ENCODE measurements at places on chromosomes 7 and 10.
A peak's percentile ranks its signal among the peaks of the same experiment; 100 is the strongest.

- no peak for DNase-seq
Measured at GRCh38 chr10:129046065-129046681, 420.9 kb upstream of the MGMT start.

GRCh38 chr10:4807761-4808507 is 18.1 kb upstream of the AKR1E2 start:
- DNase-seq: no peak

GRCh38 chr7:75937958-75938786 is 23.2 kb downstream of the POR start:
- peak; percentile 81 for DNase-seq

DNA sequence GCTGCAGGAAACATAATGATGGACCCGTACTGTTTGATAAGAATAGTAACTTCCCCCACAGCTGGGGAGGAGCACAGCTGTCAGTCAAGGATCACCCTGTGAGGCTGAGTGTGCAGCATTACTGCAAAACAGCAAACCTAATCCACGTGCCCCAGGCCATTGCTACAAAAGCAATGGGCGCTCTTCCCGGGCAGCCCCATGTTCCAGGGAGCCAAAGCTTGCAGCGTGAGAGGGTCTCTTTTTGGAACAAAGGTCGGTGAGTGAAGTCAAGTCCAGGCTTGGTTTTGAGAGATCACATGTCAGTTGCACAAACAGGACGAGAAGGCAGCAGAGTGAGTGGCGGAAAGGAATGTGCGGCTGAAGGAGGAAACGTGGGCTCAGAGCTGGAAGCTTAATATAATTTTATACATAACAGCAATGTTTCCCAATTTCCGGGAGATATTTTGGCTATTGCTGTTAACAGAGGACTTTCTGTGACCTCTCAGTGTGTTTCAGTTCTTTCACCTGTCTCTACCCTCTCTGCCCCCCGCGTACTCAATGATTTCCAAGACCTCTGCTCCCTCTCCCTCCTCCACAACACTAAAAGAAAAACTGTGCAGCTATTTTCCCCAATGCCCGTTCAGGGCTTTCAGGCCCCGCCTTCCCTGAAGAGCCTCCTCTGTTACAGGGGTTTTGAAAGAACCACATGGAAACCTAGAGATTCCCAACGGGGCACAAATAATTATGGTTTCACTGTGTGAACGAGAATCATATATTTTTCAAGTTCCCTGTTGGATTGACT is 128.9 kb downstream of the MTPAP start:
- no peak for DNase-seq

DNA sequence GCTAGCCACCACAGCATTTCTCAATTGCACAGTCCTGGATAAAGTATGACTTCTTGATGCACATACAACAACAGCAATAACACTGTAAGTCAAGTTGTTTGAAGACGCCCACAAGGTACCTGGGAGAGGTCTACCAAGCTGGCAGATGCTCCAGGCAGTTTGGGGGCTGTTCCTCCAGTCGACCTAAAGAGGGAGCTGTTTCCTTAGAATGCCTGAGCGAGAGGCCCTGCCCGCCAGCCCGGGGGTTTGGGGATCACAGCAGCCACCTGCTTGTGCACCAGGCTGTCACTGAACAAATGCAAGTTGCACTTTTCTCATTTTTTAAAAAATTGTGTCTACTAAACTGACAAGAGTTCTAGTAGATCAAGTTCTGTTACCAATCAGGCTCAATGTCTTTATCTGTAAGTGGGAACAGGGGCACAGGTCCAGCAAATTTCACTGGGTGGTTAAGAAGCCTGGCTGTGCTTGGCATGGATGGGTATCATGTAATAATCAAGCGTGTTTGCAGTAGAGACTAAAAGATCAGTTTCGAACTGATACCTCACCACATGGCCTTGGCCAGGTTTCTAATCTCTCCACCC is 193.8 kb upstream of the ADO start:
- peak; percentile 44 for DNase-seq

DNA sequence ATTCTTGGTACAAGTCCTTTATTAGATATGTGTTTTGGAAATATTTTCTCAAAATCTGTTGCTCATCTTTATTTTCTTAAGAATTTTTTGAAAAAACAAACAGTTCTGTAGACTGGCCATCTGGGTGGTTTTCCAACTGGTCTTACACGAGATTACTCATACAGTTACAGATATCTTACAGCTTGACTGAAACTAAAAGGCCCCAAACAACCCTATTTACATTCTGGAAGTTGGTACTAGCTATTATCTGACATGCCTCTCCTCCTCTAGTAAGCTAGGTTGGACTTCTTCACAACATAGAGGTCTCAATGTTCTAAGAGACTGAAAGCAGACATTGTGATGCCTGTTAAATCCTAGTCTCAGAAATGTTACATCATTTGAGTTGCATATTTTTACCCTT is 52.0 kb downstream of the ZNF22 start:
- DNase-seq: no peak

- no peak for DNase-seq
Measured at GRCh38 chr10:78851647-78852046, 217.1 kb upstream of the ZMIZ1 start.

DNA sequence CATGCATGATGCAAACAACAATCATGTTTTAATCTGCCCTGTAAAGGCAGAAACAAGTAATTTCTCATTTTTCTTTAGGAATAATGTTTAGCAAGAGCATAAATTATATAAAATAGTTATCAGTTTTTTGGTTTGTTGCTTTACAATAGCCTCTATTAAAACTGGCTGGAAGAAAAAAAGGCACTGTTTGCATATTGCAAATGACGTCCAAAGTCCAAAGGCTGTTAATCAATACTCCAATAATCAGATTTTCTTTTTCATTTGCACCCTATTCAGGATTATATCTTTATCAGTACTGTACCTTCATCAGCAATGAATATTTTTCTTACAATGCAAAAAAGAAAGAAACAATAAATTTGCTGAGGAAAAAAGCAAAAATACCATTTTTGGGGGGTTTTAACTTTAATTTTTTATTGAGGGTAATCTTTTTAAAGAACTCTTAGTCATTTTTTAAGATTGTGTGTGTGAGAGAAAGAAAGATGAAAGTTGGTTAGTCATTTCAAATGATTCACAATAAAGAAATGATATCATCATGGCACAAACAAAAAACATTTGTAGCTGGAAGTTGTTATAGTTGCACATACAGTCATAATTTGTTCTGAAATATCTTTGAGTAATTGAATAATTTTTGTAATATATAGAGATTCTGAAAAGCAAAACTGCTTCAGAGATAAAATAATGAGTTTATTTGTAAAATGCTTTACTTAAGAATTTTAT is 44.4 kb upstream of the AKR1C2 start:
- DNase-seq: no peak

GRCh38 chr7:37385787-37386186 is 62.9 kb downstream of the ELMO1 start:
- DNase-seq: no peak

DNA sequence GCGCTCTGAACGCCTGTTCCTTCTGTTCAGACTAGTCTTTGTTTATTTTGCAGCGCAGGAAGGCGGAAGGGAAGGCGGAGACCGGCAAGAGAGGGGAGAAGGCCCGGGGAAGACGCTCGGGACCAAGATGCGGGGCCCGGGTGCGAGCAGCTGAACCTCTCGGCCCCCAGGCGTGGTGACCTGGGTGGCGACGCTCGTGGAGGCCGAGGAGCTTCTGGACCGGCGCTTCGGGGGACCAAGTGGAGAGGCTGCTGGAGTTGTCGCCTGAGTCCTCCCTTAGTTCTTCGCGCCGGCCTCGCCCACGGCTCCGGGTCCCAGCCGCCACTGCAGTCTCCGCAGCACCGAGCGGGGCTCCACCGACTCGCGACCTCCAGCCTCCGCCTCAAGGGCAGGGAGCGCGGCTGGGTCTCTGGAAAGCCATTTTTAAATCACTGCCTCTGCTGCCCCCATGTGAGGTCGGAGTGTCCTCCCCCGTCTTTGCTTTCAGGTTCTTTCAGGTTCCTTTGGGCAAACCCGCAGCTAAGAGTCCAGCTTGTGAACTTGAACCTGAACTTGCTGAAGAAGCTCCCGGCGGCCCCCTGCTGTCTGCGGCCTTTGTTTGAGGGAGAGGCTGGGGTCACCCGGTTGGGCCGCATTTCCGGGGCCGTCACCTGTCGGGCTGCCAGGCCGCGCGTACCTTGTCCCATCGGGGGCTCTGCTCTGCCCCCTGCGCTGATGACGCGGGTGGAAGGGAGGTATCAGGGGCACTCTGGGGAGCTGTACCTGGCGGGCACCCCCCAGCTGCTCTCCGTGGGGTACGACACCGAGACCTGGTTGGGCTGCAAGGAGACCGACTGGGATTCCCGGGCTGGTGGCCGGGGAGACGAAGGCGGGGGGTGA is 136.0 kb downstream of the KIF20B start:
- no peak for DNase-seq

DNA sequence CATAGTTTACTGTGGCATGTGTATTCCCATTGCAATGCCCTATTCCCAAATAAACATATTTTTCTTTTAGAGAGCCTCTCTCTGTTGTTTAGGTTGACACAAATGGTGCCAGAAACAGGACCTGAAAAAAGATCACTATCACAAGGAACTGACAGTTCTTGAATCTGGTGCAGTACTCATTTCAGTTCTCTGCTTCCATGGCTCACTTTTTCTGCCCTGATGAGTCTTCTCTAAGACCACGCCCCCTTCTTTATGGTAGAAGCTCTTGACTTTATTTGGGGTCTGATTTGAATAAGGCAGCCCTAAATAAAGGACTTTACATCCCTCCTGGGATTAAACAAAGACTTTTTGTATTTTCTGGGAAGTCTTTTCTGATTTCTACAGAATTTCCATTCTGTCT is 3.5 kb upstream of the CCDC126 start:
- no peak for DNase-seq

DNA sequence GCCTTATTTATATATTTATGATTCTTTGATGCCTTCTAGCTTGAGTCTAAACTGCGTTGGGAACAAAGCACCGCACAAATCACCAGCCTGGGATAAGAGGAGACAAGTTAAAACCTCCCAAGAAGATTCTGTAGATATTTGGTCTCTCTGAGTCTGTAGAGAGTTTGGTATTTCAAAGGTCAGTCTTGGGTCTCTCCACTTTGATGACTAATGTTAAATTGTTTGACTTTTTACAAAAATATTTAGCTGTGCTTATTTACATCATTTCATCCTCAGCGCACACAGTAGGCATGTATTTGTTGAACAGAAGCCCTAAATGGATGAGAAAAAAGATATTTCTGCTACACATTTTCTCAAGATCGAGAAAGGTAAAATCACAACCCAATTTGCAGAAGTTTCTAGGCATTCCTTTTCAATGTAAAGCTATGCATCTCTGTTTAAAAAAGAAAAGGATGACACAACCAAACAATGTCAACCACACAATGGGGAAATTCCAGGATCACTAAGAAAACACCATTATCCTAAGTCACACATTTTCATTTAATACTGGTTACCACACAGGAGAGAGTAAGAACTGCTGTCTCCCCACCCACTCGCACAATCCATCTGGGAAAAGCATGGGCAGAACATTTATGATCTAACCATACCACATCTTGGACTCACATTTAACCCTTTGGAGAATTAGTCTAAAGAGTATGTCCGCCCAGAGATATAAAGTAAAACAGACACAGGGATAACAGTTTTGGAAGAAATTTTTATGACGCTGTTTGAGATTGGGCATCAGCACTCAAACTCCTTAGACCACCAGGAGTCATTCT is 4.4 kb downstream of the CDK6 start:
- DNase-seq: no peak

DNA sequence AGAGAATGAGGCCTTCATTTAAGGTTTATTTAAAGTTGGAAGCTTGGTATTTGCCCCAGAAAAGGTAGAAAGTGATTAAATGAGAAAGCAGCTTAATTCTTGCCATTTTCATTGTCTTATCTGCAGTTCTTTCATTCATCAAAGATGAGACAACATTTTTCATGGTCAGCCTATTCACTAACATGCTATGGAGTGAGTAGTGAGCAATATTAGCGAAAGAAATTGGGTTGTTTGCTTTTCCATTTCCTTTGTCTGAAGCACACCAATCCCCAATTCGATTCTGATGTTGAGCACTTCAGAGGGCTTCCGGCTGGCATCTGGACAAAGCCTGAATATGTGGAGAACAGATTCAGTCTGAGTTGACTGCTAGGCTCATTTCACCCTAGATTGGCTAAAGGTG is 317.2 kb downstream of the BBS9 start:
- peak; percentile 48 for DNase-seq

GRCh38 chr7:113410796-113411195 is 292.4 kb upstream of the SMIM30 start:
- DNase-seq: no peak

DNA sequence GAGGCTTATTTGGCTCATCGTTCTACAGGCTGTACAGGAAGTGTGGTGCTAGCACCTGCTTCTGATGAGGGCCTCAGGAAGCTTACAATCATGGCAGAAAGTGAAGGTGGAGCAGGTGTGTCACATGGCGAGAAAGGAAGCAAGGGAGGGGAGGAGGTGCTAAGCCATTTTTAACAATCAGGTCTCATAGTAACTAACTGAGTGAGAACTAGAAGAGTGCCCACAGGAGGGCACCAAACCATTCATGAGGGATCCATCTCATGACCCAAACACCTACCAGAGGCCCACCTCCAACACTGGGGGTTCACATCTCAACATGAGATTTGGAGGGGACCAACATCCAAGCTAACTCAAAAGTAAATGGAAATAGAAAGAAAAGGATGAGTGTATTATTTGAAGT is 78.1 kb downstream of the CXCL12 start:
- no peak for DNase-seq

GRCh38 chr7:75732764-75733630 is 5.7 kb downstream of the HIP1 start:
- no peak for DNase-seq

DNA sequence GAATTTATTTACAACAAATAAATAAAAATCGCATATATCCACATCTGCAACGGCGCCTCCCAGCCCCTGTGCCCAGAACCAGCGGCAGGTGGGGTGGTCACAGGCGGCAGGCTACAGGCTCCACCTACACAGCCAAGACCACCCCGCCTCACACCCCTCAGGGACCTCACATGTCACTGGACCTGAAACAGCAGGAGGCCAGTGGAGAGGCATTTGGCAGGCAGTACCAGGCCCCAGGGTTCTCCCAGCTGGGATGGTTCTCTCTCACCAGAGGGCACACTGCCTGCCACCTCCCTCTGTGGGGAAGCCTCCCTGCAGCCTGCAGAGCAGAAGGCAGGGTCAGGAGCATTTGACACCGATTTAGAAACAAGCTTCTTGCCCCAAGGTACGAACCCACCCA is 81.5 kb downstream of the MAD1L1 start:
- no peak for DNase-seq

- no peak for DNase-seq
Measured at GRCh38 chr7:29429401-29429800, 134.2 kb upstream of the PRR15 start.

DNA sequence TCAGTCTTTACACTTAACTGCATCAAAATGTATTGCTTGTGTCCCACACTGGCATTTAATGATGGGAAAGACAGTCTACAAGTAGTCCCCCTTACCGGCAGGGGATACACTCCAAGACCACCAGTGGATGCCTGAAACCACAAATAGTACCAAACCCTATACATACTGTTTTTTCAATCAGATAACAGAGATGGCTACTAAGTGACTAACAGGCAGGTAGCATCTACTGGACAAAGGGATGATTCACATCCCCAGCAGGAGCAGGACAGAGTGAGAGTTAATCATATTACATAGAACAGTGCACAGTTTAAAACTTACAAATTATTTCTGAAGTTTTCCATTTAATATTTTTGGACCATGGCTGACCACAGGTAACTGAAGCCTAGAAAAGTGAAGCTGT is 13.2 kb downstream of the TMEM243 start:
- no peak for DNase-seq

GRCh38 chr10:58017719-58018367 is 249.9 kb downstream of the IPMK start:
- no peak for DNase-seq
